ENCODE measurements at places on chromosomes 2 and 18.

- DNase-seq = no peak
These were observed 27.1 kb downstream of the PSD4 start for GRCh38 chr2:113200736-113201490.

DNA sequence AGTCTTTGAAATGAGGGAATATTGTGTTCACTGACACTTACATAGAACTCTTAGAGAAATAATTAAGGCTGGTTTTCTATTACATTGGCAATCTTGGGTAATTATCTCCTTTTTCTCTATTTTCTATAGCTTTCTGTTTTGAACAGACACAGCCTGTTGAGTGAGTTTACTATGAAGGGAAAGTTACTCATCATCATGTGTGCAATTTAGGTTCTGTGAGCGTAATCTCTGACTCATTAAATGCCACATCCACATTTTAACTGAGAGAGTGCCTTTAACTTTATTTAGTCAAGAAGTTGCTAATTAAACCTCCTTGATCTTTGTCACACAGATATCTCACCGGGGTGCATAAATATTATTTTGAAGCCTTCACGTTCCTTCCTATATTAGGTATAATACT is 174.0 kb upstream of the SLC8A1 start:
- peak; percentile 21 for DNase-seq

DNA sequence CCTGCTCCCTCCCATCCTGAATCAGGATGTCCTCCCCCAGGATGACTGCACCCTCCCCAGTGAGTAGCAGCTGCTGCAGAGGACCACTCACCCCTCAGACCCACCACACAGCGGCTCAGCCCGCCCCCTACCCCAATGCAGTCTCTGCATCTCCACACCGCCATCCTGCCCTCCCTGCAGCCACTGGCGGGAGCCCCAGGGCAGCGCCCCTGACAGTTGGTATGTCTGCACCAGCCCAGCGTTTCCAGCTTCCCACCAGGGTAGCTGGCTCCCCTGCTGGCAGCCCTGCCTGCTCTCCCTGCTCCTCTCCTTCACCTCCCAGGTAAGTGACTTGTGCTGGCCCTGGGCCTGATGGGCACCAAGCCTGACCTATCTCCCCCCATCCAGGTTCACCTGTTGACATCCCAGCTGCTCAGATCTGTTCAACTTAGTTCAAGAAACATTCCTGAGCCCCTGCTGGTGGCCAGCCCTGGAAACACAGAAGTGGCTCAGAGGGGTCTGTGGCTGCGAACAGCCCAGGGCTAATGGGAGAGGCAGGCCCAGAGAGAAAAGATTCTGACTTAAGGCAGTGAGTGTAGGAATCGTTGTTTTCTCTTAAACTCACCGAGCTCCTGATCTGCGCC is 117.7 kb upstream of the RAB6C start:
- DNase-seq = no peak

- DNase-seq = no peak
These were observed 16.9 kb upstream of the CD28 start for GRCh38 chr2:203689426-203690116.

- DNase-seq = no peak
These were observed 129.8 kb upstream of the LMAN1 start for GRCh38 chr18:59488899-59489298.

GRCh38 chr2:86815611-86816010 is 24.9 kb upstream of the CD8A start:
- no peak for DNase-seq

DNA sequence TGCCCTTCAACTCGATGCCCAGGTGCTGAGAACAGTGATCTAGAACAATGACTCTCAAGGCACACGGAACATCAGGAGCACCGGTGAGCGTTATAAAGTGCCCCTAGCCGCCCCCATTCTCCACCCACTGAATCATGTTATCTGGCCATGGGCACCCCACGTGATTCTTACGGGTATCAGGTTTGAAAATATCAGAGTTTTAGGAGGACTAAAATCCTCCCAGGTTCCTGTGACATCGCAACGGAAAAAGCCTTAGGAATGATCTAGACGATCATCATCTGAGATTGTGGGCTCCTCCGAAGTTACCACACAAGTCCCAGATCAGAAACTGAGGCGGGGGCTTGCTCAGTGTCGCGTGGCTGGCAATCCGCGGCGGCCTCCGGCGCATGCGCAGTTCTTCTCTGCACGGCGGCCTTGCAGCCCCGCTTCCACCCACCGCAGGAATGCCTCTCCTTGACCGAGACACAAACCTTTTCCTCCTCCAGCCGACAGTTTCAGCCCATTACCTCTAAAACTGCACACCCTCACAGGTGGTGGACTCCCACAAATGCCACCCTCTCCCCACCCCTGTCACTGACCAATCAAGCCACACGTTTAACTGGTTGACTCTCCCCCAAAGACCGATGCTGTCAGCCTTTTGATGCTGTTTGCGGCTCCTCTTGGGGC is 5.8 kb upstream of the MRPL33 start:
- DNase-seq = peak; percentile 24

- no peak for DNase-seq
These were observed 34.9 kb downstream of the CABLES1 start for GRCh38 chr18:23170137-23170536.

DNA sequence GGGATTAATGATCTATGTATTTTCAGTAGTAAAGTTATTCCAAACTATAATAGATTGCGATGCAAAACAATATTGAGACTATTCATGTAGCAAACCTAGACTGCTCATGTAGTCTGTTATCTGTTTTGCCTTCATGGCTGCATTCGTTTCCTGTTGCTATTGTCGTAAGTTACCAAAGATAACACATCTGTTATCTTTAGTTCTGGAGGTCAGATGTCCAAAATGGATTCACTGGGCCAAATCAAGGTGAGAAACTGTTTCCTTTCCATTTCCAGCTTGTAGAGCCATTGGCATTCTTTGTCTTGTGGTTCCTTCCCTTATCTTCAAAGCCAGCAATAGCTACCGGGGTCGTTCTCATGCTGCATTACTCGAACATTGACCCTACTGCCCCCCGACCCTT is 20.9 kb downstream of the ITGAV start:
- DNase-seq = no peak

DNA sequence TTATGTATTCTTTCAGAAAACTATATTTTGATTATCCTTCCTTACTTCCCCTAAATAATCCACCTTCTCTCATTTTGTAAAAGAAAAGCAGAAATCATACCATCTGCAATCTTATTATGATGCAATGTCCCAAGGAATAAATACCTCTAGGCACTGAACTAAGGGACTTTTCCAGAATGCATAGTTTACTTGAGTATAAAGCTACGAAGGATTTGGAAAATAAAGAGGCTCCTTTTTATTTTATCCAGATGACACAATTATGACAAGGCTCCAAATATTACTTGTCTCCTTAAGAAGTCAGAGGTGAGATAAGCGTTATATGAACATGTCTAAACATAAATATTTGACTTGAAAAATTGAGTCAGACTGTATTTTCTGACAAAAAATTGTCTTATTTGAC is 72.1 kb downstream of the COL3A1 start:
- DNase-seq = no peak

DNA sequence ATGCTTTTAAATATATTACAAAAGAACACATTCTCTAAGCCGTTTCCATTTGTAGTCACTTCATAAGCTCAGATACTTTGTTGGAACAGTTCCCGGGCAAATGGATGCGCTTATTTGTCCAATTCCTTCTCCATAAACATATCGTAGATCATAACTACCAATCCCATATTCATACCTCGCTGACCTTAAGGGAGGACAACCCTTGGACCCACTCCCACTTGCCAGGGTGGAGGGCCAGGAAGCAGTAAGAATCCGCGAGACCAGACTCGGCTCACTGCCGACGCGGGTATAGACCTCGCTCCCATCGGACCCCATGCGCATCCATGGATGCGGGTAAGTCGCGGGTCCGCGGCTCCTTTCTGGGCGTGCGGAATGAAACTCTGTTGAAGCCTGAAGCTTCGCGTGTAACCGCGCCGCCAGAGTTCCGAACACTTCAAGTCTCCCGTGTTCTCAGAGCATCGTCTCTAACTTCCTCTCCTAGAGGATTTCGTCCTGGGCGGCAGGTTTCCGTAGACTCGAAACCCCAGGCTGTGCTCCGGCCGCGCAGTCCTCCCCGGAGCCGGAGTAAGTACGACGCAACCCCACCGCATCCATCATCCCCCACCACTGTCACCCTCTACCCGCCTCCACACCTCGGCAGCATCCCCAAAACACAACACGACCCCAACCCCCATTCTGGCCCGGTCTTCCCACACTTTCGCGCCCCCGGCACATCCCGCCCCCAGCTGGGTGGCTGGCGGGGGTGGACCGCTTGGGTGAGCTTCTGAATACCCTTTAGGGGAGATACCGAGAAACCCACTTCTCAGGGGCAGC is 1.1 kb downstream of the DSC3 start:
- no peak for DNase-seq

GRCh38 chr18:13895505-13896033 is 19.8 kb downstream of the MC2R start:
- no peak for DNase-seq

- no peak for DNase-seq
These were observed 134.3 kb downstream of the TDRD15 start for GRCh38 chr2:21258082-21258481.

DNA sequence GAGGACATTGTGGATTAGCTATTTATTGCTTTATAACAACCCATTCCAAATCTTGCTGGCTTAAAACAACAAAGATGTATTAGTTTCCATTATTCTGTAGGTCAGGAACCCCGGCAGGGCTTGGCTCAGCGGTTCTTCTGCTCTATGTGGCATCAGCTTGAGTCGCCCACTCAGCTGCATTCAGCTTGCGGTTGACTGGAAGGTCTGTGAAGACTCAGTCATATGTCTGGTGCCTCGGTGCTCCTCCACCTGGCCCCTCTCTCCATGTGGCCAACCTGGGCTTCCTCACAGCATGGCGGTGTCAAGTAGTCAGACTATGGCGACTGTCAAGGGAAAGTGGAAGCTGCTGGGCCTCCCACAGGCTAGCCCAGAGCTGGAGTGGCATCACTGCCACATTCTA is 48.6 kb downstream of the EMILIN2 start:
- no peak for DNase-seq

- no peak for DNase-seq
These were observed 46.2 kb downstream of the LRATD1 start for GRCh38 chr2:14678761-14679160.

- DNase-seq = no peak
These were observed 708 bp downstream of the ZNF24 start for GRCh38 chr18:35343488-35343935.

DNA sequence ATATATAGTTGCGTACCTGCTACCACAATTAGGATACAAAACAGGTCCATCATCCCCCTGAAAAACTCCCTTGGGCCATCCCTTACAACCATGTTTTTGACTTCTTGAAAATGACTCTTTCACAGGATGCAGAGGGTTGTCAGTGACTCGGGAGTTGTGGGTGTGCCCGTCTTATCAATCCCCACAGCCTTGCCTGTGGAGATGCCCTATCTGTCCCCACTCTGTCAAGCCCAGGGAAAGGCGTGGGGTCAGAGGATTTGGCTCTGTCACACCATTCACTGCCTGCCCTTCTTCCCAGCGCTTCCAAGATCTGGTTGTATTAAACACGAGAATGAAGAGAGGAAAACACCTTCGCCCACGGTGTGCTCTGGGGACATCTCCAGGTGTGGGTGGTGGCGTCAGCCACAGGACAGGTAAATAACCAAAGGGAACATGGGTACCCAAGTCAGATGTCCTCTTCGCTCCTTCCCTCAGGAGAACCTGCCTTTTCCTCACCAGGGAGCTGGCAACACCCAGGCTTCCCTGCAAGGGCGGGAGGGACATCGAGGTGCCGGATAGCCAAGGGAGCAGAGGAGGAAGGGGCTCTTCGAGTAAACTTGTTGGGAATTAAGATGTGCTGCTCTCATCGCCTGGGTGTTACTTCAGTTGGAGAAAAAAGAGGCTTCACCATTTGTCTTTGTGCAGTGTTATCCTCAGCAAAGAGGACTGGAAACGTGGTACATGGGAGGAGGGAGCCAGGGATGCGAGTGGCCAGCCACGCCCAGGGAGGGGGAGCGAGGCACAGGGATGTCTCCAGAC is 100.3 kb downstream of the B3GNT2 start:
- no peak for DNase-seq

- no peak for DNase-seq
These were observed 2.7 kb downstream of the NCK2 start for GRCh38 chr2:105747254-105747894.

- peak; percentile 39 for DNase-seq
These were observed 12.9 kb downstream of the PREPL start for GRCh38 chr2:44348400-44348799.

DNA sequence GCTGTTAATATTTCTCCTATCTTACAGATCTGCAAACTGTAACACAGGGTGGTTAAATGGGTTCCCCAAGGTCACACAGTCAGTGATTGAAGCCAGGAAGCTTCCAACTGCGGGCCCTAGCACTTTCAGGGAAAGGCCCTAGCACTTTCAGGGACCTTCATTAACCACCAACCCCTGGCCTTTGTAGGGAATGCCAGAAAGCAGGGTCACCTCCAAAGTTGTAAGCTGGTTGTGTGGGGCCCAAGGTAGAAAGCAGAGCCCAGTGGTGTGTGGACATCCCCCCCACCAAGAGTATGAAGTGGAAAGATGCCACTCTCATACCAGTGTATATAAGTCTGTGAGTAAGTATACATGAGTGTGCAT is 4.4 kb downstream of the DLX2 start:
- no peak for DNase-seq

DNA sequence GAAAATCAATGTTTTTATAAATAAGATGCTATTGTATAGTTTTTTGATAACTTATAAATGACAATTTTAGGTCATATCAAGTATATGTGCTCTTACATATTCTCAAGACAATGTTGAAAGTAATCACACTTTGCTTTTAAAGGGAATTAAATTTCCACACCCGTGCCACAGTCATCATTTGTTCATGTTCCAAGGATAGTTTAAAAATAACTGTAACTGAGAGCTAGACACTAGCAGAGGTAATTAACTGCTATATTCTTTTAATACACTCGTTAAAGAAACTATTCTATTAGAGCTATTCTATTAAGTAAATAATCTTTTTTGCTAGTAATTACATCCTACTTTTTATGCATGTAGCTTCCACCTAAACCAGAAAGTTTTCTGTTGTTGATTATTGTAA is 18.0 kb downstream of the GEN1 start:
- no peak for DNase-seq

DNA sequence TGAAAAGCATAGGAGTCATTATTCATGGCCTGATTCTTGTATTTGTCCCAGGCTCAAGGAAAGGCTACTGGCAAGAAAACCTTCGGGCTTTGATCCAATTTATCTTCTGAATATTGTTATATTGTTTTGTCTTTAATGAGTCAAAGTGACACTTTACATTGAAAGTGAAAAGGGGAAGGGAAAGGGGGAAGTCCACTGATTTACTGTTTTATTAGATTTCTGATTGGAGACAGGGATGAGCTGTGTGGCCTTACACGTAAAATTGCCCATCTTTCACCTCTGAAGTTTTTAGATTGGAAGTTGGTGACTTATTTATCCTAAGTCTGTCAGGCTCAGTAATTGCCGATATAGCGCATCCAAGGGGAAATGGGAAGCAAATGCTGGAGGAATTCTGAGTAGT is 843.8 kb upstream of the LRRTM1 start:
- DNase-seq = no peak

GRCh38 chr18:61898640-61899101 is 5.9 kb upstream of the RNF152 start:
- no peak for DNase-seq
